ENCODE measurements at places on chromosomes 2 and 18.

DNA sequence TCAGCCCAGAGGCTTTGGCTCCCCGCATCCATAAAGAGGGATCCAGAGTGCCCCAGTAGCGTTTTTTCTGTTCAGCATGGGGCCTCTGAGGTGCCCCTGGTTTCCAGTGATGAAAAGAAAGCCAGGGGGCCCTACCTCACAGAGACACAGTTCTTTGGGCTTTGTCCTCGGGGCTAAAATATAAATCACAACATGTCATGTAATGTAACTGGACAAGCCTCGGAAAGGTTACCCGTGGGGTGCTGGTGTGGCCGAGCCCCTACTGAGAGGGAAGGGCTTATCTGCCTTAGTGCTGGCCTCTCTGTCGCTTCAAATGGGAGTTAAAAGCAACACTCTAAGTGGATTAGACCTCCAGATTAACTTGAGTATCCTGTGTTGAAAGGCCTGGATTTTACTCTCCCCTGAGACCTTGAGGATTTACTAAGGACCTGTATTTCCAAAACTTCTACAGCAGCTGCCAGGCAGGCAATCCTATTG is 251.6 kb upstream of the APCDD1 start:
- DNase-seq: no peak

DNA sequence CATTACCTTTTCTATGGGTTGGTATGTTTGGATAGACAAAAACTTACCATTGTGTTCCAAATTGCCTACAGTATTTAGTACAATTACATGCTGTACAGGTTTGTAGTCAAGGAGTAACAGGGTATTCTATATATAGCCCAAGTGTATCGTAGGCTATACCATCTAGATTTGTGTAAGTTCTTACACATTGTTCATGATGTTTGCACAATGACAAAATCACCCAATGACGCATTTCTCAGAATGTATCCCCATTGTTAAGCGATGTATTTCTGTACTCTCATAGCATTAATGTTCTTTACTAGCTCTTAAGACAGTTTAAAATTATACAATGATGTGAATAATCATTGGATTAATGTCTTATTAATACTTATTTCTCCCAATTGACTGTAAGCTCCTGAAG is 16.7 kb downstream of the TACR1 start:
- DNase-seq: no peak

- DNase-seq: no peak
These were observed 168.5 kb downstream of the DPP4 start for GRCh38 chr2:161905389-161906046.

DNA sequence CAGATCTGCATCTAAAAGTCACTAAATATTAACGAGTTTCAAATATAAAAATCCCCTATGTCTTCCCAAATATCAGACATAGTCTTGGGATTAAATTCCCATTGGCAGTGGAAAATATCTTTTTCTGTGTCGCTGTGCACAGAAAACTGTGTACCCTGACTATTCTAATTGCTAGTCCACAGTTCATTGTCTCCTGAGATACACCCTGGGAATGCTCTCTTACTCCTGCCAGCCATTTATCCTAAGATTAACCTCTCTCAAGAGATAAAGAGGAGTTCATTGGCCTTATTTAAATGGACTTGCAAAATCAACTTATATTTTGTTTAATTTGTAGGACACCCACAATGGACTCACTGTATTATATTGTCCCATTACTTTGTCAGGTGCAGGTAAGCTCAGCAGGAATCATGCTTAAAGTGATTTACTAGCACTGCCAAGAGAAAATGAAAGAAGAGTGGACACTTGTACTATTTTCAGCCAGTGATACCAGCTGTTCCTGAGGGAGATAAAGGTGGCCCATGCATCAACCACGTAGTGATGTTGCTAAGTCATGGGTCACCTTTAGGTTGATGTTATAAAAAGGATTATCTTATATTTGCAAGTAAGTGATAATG is 553.8 kb downstream of the PIK3C3 start:
- no peak for DNase-seq

GRCh38 chr18:28626756-28627155 is 449.8 kb upstream of the CDH2 start:
- DNase-seq: no peak

DNA sequence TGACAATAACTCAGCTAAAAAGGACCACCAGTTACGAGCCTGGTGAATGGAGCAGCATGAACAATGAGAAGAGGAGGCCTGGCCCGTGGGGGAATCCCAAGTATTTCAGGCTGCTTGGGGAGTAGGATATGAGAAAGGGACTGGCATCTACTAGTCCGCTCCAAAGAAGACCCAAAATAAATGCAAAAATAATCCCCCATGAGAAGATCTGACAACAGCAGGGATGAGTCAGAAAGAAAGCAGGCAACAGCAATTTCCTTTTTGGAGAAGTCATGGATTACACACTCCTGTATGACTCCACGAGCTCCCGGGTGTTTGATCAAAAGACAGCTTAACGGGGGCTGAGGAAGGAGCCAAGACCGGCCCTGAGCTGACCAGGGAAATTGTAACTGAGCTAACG is 111.4 kb downstream of the SOX11 start:
- no peak for DNase-seq

Data from stimulated activated CD4-positive, alpha-beta T cell treated with anti-CD3 and anti-CD28 coated beads, Interleukin-4, amount 100 ng/mL, for 4 hours (primary cell).